ENCODE measurements at places on chromosomes 11 and 22.
A peak's percentile ranks its signal among the peaks of the same experiment; 100 is the strongest.

GRCh38 chr22:44671742-44672141 lies 30.3 kb upstream of the PRR5 start:
- no peak for DNase-seq

GRCh38 chr11:58024601-58025091 lies 965 bp downstream of the OR9Q1 start:
- DNase-seq: peak; percentile 82

GRCh38 chr22:38163844-38164550 lies 17.6 kb downstream of the PLA2G6 start:
- DNase-seq: no peak

- no peak for DNase-seq
Measured at GRCh38 chr11:112179601-112180000, 4.3 kb downstream of the BCO2 start.

DNA sequence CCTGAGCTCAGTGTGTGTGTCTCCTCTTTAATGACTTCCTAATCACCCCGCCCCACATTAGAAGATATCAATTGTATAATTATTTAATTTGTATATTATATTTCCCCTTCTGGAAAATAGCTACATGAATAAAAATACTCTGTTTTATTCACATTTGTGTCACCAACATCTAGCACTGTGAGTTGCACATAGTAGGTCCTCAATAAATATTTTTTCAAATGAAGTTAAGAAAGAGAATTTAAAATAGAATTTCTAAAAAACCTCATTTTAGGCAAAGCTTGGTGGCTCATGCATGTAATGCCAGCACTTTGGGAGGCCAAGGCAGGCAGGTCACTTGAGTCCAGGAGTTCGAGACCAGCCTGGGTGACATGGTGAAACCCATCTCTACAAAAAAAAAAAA lies 59.7 kb downstream of the FAM83F start:
- no peak for DNase-seq

DNA sequence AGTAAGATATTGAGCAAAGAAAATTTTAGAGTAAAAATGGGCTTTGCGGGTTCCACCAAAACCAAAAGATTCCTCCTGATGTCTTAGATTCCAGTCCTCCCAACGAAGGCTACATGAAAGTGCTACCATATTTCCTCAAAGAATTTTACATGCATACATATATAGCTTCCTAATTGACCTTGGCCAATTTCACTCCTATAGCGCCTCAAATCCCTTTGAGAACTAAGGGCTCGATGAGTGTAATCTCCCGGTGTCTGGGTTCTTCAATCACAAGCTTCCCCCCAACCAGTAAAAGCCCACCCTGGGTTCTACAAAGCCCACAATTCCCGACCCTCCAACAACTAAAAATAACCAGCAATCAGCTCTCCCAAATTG lies 1.2 kb downstream of the SIK3 start:
- DNase-seq: no peak

- peak; percentile 13 for DNase-seq
Measured at GRCh38 chr22:19760058-19760950, at the start of gene TBX1. TSS of gene TBX1 (plus strand) at chr22:19760778. CDS start at chr22:19760844, 66 bp downstream.

GRCh38 chr11:36258730-36259360 lies 30.4 kb downstream of the COMMD9 start:
- DNase-seq: no peak

DNA sequence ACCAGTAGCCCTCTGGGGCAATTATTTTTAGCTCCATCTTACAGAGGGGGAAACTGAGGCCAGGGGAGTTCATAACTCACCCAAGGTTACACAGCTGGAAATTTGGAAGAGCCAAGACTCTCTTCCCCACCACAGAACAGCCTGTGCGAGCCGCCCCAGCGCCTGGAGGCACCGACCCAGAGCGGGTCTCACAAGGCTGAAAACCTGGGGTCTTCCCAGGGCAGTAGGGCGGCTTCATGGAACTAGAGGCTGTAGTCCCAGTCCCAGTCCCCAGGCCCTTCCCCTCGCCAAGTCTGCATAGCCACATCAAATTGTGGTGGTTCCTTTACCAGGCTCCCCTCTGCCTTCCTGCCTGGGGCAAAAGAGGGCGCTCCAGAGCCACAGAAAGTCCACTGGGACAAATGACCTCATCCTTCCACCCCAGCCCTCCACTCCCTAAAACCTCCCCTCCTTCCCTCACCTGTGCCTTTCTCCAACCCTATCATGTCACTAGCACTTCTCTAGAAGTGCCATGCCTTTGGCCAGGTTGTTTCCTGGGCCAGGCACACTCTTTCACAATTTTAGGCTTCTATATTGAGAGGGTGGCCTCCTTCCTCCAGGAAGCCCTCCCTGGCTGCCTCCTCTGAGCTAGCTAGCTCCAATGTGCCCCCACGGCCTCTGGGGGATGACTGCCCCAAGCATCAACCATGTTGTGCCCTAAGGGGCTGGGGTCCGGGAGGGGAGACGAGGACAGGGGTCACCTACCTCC lies 15.2 kb upstream of the CDC42EP1 start:
- DNase-seq: no peak

DNA sequence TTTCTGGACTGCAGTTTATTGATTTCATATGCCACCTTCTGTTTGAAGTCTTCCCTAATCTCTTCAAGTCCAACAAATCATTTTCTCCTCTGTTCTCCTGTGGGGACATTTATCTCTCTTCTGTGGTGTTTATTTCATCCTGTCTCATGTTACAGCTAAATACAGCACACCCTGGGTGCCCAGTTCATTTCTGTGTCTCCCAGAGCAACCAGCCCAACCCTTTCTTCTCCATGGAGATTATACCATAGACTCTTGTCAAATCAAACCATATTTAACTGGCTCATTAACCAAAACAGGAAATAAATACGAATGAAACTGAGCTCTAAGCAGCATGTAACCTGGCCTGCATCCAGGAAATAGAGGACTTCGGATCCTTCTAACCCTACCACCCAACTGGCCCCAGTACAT lies at the start of gene MS4A8:
MS4A8 (plus strand) TSS at position 329 of the 408 bp plus-strand sequence. CDS start 1,249 bp downstream, outside the sequence.
- no peak for DNase-seq

DNA sequence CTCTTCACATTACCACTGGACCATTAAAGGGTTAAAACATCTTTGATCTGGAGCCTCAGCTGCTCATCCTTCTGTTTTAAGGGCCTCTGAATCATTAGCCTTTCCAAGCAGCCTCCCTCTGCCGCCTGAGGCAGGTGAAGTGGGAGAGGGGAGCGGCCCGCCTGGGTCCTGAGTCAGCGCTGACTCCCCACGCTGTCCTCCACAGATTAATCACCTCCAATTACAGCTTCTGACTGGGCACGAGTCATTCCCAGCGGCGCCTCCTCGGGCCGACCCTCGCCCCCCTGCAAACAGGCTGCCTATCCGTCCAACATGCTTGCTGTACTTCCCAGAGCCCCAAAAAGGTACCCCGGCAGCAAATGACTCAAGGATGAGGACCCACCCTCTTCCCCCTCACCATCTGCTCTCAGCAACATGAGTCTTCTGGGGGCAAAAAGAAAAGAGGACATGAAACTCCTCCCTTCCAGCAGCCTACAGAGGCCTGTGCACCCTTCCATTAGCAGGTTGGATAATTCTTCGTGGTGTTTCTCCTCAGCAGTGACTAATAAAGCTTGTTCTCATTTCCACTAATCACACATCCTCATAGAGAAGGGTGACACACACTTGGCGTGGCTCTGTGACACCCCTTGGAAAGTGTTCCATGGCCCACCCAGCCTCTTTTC lies 44.3 kb upstream of the JAM3 start:
- DNase-seq: no peak

- DNase-seq: no peak
Measured at GRCh38 chr11:63537293-63538101, 889 bp downstream of the PLAAT4 start.

DNA sequence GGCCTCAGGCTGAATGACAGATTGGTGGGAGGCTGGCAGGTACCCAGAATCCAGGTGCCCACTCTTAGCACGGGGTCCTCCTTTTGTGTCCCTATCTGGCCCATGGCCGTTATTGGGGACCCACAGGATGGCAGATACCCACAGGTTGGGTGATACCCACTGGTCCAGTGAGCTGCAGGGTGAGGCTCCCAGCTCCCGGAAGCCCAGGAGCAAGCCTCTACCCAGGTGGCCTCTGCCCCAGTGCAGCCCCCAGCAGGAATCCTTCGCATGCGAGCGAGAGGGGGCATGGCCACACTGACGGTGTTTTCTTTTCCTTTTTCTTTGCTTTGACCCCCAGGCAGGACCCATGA lies 116.1 kb downstream of the PHF21B start:
- DNase-seq: no peak

DNA sequence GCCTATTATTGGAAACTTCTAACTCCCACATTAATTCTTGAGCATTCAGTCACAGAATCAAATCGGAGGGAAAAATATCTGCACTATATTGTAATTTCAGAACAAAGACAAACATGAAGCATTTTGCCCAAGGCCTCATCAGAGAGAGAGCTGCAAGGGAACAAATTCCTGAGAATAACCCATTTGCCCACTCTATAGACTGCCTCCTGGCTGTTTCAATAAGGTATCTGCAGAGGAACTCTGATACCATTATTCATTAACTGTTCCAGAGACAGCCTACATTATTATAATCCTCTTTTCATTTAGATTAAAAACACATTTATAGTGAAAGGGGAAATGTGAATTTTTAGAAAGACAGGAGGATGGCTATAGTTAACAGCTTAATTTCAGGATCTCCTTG lies 663.9 kb downstream of the DLG2 start:
- no peak for DNase-seq

DNA sequence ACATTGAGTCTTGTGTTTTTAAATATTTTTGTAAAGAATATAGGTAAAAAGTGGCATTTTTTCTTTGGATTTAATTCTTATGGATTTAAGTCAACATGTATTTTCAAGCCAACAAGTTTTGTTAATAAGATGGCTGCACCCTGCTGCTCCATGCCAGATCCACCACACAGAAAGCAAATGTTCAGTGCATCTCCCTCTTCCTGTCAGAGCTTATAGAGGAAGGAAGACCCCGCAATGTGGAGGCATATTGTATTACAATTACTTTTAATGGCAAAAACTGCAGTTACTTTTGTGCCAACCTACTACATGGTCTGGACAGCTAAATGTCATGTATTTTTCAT lies 333 bp upstream of the CD3E start:
- DNase-seq: no peak

DNA sequence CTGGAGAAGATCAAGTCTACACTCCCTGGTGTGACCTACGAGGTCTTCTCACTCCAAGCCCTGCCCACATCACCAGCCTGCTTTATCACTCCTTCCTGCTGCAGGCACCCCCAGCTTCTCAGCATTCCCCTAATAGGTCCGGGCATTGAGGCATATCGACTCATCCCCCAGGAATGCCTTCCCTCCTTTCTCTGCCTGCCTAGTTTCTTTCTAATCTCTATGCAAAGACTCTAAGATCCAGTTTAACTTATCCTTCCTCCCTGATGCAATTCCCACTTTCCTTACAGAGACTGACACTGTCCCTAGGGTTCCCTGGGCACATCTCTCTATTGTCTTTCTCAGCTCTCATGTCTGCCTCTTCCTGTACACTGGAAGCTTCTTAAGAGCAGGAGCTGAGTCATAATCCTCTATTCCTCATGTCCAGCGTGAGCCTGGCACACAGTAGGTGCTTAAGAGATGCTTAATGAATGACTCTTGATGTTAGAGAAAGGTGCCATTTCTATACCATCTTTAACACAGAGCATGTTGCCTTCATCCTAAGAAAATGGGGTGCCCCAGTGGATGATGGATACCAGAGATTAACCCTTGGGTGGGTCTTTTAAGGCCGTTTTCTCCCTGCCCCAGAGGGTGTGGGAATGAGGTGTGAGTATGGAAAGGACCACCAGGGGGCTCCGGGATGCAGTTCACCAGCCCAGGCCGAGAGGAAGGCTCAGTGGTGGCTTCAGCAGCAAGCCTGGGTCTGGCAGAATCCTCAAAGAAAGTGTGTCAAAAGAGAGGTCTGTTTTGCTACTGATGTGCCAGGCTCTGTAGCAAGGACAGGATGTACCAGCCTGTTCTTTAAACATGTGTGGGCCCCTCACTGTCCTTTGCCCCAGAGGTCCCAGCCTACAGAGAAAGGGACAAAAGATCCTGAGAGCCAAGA lies 34.7 kb downstream of the PARVA start:
- no peak for DNase-seq

- no peak for DNase-seq
Measured at GRCh38 chr11:106276859-106277436, 199.5 kb downstream of the AASDHPPT start.

DNA sequence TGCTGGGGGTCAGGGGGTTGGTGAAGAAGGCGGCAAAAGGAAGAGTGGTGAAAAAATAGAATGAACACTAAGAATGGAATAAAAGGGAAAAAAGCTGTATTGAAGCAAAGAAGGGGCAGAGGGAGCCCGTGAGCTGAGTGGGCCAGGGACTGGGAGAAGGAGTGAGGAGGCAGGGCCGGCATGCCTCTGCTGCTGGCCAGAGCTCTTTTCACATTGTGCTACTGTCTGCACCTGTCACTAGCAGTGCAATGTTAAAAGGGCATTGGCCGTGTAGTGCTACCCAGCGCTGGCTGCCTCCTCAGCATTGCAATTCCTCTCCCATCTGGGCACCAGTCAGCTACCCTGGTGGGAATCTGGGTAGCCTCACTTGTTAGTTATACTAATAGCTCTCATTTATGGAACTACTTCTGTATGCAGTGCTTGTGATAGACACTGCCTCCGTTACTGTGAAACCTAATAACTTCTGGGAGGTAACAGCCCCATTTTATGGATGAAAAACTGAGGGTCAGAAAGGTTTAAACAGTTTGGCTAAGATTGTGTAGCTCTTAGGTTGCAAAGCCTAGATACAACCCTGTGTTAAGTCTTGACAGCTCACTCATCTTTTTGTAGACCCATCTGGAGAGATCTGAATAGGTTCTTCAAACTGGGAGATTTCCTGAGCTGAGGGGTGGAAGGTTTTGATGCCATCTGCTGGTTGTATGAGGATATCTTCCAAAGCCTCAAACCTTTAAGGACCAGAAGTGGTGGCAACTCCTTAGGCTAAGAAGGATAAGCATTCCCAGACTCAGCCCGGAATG lies 8.5 kb downstream of the YPEL4 start:
- DNase-seq: no peak

Data from Right ventricle myocardium inferior (tissue), 1 donor.